ENCODE measurements at places on chromosomes 7 and 10.

DNA sequence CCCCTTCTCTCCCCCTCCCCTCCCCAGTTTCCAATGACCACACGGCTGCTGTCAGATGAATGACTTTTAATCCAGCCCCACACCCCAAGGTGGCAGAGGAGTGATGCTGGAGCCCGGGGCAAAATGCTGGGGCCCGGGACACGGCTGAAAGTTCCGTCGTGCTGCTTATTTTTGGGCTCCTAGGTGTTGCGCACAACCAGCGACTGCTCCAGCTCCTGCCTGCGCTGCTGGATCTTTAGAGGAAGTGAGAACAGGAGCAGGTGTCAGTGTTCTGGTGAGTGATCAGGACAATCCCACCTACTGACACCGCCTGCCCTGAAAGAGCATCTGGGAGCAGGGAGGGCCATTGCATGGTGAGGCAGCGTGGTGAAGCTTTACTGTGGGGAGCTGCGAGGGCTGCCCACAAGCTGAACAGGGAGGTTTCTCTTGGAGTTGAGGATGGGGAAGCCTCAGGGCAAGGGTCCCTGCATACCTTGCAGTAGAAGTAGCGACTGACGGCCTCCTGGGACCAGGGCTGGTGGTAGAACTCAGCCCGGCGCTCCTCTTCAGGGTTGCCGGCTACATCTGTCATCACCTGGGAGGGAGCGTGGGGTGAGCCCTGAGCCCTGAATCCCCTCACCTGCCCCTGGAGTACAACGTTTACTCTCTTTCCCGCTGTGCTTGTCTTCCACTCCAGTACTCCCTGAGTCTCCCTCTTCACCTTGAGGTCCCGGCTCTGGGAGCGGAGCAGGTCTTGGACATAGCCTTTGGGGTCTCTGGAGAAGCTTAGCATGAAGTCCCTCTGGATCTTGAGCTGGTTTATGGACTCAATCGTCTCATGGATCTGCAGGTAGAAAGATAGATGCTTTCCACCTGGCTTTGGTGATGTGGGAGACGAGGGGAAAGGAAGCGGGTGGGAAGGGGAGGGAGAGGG, 6.9 kb downstream of the CHPF2 start:
- no peak for DNase-seq

DNA sequence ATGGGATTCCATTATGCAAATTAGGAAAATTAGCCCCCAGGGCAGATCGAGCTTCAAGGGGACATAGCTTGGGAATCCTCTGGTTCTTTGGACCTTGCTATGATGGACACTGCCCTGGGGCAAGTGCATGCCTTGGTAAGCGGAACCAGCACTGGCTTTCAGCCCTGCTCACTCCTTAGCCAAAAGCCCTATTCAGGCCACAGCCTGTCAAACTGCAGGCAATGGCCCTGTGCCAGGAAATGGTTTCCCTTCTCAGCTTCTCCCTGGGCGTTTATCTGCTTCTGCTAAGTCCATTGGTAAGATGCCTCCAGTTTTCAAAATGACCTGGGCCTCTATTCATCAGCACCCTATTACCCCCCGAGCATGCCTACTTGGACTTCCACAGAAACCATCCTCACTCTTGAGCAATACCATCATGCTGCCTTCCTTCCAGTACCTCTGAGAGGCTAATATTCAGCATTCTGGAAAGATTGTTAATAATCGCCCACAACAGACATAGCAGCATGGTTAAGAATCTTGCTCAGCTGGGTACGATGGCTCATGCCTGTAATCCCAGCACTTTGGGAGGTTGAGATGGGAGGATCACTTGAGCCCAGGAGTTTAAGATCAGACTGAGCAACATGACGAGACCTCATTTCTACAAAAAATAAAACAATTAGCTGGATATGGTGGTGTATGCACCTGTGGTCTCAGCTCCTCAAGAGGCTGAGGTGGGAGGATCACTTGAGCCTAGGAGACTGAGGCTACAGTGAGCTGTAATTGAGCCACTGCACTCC, 918.6 kb upstream of the AUTS2 start:
- DNase-seq = no peak

GRCh38 chr10:3477683-3478082, 305.1 kb upstream of the PITRM1 start:
- DNase-seq = no peak

DNA sequence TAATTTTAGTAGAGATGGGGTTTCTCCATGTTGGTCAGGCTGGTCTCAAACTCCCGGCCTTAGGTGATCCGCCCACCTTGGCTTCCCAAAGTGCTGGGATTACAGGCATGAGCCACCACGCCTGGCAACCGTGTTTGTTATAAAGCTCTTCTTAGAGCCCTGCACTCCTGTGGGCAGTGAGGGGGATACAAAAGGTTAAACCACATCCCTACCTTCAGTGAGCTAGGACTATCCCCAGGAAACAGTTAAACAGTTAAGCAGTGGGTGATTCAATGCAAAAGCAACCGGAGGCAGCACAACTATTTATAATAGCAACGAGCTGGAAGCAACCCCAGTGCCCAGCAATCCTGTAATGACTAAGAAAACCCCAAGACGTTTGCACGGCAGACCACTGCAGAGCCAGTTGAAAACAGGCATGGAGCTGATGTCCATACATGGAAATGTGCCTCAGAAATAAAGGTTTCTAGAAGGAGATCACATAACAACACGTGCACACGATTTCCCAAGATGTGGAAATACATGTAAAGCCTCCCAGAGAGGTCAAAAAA, 107.2 kb upstream of the LYZL2 start:
- no peak for DNase-seq
